Heart left ventricle (tissue), 16 donors: ENCODE measurements at places on chromosomes 6 and 20.

- no peak for DNase-seq
Measured at GRCh38 chr6:64459411-64459944, 823.9 kb downstream of the PHF3 start.

DNA sequence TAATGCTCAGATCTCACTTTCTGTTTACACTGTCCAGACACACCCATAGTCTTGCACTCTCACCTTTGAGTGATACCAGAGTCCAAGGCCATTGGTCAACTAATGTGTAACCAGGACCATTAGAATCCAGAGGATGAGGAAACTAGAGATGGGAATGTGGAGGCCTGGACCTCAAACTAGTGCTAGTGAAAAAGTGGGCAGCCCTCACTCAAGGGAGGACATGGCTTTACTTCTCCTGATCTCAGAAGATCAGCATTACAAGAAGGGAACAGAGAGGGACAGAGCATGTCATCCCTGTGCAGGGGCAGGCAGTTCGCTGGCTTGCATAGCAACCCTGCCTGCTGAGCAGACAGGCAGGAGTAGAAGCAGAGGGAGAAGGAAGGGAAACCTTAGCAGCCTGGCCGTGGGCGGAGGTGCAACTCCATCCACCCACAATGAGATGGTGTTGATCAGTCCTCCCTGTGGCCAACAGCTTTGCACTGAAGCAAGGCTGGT lies 22.6 kb upstream of the XRN2 start:
- no peak for DNase-seq

GRCh38 chr6:90440586-90441283 lies 144.1 kb upstream of the BACH2 start:
- DNase-seq = no peak

DNA sequence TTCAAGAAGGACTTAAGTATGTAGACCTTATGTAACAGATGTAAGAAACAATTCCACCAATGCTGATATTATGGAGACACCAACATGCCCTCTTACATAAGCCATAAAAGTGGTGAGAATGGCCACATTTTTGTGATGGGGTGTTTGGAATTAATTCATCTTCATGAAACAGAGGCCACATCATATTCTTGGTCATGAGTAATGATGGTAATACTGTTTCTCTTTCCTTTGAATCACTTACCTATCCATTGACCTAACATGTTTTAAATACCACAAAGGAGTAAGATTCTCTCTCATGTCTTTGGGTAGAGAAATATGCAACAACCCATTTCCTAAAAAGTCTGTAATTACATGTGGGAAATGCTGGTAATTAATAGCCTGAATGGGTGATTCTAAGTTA lies 545.4 kb upstream of the FLRT3 start:
- DNase-seq = no peak

DNA sequence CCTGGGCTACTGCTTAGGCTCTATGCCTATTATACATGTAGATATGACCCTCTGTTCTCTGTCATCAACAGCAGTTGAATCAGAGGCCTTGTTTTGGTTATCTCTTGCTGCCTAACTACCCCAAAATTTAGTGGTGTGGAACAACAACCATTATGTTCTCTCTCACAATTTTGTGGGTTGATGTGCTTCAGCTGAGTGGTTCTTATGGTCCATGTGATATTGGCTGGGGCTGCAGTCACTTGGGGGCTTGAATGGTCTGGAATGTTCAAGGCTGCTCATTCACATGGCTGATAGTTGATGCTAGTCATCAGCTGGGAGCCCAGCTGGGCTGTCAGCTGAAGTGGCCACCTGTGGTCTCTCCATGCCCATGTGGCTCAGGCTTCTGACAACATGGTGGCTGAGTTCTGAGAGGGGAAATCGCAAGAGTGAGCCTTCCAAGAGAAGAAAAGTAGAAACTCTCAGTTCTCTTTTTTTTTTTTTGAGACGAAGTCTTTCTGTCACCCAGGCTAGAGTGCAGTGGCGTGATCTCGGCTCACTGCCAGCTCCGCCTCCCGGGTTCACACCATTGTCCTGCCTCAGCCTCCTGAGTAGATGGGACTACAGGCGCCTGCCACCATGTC lies 47.8 kb downstream of the SHLD1 start:
- DNase-seq = no peak
